HuH-7 (cell line): ENCODE measurements at places on chromosomes 1 and 21.

DNA sequence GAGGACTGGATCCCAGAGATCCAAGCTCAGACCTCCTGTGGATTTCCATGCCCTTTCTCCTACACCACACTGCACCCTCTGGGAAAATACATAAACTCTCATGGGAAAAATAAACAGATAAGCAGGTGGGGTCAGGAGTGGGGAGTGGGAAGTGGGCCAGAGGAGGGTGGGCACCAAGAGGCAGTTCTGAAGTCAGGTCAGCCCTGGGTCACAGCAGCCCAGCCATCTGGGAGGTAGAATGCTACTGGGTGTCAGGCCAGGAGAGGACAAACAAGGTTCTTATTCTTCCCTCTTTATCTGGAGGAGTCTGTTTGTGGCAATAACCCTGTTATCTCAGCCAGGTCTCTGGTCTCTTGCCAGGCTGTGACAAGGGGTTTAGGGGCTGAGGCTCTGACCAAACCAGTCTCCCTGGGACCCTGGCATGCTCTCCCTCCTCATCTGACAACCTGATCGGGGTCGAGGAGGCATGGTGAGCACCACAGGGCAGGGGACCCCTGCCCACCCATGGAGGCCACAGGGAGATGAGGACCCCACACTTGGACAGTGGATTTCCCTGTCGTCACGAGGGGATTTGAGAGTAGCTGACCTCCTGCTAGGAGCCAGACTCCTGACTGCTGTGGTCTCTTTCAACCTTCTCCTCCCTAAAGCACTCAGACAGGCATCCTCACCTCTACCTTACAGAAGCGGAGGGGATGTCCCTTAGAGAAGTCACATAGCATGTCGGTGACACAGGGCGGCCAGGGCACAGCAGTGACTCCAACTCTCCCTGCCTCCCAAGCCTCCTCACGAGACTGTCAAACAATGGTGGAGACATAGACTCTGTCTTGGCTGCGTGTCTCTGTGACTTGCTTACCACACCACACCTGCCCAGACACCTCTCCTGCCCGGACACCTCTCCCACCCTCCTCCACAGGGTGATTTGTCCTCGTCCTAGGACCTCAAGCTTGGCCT, 51.3 kb upstream of the IFFO2 start:
- peak; percentile 43 for DNase-seq

GRCh38 chr1:31036749-31037500, 28.6 kb downstream of the PUM1 start:
- no peak for DNase-seq

DNA sequence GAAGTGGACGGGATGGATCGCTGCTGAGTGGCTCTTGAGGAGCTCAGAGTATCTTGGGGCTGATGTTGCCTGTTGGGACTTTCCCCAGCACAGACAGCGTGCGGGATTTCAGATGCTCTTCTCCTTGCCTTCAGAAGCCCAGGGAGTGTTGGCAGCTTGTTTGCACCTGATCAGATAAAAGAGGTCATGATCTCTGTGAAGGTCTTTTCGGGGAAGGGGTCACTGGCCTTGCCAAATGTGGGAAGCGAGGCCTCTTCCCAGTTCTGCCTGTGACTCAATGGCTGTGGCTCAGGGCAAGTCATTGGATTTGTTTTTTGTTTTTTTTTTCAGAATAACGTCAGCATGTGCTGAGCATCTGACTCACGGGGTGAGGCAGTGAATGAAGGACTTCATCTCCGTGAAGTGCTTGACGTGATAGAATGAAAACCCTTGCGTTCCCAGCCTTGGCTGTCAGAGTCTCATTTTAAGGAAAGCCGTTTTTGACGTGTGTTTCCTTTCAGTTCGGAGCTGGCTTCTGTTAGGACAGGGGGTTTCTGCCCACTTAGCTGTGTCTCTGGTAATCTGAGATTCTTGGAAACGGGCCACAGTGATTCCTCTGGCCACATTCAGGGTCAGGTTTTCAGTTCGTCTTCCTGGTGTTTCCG, 46.7 kb downstream of the GALNT2 start:
- no peak for DNase-seq

- no peak for DNase-seq
Measured at GRCh38 chr1:98280049-98280448, 359.2 kb upstream of the DPYD start.

DNA sequence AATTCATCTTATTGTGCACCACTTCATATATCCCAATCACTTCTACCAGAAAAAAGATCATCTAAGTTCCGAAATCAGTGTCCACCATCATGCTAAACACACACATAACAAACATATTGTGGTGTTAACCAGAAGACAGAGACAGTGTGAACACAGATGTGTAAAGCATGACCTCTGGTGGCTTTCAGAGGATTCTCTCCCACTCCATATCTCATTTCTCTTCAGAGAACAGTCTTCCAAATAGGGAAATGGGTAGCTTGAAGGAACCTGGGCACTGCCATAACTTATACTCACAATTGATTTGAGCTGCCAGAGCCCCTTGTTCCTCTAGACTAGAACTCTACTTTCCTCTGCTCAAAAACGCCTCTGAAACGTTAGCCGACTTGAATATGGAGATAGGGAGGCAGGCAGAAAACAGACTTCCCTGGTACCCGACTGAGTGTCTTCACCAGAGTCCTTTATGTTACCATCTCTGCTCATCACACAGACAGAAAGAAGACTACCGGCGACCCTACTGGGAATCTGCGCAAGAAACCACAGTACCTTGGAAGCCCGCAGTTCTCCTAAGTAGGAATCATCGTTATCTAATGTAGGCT, 1.8 kb upstream of the ELAPOR1 start:
- DNase-seq = no peak

GRCh38 chr1:245200146-245200545, 45.4 kb downstream of the KIF26B start:
- no peak for DNase-seq

GRCh38 chr1:11529330-11529729, 50.4 kb downstream of the DISP3 start:
- no peak for DNase-seq

DNA sequence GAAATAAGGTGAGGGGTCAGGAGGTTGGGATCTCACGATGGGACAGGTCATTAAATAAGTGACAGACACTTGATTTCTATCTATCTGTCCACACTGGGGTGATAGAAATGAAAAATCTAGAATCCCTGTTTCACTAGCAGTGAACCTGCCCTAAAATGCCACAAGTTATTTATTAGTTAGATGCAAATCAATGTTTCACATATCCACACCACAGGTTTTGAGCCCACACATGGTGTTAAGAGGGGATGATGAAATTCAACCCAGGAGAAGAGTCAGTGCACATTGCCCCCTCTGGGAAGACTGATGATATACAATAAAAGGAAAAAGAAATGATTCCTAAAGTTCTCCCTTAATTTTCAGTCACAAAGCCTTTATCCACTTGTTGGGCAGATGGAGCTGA, 10.1 kb upstream of the NTPCR start:
- no peak for DNase-seq
